ENCODE measurements at places on chromosomes 2 and 18. TPM values are rescaled to one million over a fixed set of nuclear protein-coding genes. Genes with fewer than 3 reads are reported as not detected.

Gene RNF125
- 66.6 TPM for polyA plus RNA-seq

Gene CAPN14
- 0.07 TPM for polyA plus RNA-seq

GRCh38 chr2:69693775-69694450 is 48.0 kb upstream of the ANXA4 start:
- H3K4me3 ChIP-seq = peak overlapping the region; percentile 42
- no peaks in the 10 kb centered on the region for H3K27me3 ChIP-seq
- peaks cover 88% of the 10 kb centered on the region for H3K4me1 ChIP-seq
- no peaks in the 10 kb centered on the region for H3K36me3 ChIP-seq
- H3K27ac ChIP-seq = peak overlapping the region; percentile 49

GRCh38 chr18:31657823-31658669 is 26.3 kb downstream of the B4GALT6 start:
- no peaks in the 10 kb centered on the region for H3K36me3 ChIP-seq
- no peak for DNase-seq
- no peaks in the 10 kb centered on the region for H3K4me1 ChIP-seq
- no peak overlapping the region for H3K4me3 ChIP-seq
- H3K27me3 ChIP-seq = no peaks in the 10 kb centered on the region

DNA sequence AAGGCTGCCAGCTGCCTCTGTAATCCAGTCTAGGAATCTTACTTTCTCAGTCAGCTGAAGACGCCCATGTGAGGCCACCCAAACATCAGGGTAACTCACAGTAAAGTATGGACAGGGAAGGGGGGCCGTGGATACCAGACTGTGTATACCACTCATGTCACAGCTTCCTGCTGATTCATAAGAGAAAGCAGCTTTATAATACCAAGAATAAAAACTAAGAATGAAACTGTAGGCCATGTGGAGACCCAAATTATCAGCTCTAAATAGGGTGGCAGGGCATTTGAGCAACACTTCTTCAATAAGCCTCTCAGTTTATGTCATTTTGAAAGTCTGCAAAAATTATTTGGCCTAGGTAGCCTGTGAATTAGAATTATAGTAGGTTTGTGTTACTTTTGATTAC is 115.0 kb upstream of the CDCA7 start:
- DNase-seq = no peak
- H3K4me1 ChIP-seq = no peaks in the 10 kb centered on the region
- no peak overlapping the region for H3K4me3 ChIP-seq
- H3K27ac ChIP-seq = no peak overlapping the region

Data from CD8-positive, alpha-beta memory T cell (primary cell).